ENCODE measurements at places on chromosomes 16 and 17.

GRCh38 chr16:3187798-3188674, at the start of gene OR1F1:
Gene OR1F1, plus strand, starts transcription at chr16:3188204.
- DNase-seq, result no peak

DNA sequence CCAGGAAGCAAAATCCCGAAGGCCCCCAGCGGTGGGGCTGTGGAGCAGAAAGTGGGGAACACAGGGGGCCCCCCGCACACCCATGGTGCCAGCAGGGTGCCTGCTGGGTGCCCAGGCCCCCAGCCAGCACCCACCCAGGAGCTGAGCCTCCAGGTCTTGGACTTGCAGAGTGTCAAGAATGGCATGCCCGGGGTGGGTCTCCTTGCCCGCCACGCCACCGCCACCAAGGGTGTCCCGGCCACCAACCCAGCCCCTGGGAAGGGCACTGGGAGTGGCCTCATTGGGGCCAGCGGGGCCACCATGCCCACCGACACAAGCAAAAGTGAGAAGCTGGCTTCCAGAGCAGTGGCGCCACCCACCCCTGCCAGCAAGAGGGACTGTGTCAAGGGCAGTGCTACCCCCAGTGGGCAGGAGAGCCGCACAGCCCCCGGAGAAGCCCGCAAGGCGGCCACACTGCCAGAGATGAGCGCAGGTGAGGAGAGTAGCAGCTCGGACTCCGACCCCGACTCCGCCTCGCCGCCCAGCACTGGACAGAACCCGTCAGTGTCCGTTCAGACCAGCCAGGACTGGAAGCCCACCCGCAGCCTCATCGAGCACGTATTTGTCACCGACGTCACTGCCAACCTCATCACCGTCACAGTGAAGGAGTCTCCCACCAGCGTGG, 6.5 kb downstream of the CBX2 start:
- no peak for DNase-seq

GRCh38 chr17:16383216-16383615, 2.3 kb downstream of the UBB start:
- DNase-seq, result no peak

DNA sequence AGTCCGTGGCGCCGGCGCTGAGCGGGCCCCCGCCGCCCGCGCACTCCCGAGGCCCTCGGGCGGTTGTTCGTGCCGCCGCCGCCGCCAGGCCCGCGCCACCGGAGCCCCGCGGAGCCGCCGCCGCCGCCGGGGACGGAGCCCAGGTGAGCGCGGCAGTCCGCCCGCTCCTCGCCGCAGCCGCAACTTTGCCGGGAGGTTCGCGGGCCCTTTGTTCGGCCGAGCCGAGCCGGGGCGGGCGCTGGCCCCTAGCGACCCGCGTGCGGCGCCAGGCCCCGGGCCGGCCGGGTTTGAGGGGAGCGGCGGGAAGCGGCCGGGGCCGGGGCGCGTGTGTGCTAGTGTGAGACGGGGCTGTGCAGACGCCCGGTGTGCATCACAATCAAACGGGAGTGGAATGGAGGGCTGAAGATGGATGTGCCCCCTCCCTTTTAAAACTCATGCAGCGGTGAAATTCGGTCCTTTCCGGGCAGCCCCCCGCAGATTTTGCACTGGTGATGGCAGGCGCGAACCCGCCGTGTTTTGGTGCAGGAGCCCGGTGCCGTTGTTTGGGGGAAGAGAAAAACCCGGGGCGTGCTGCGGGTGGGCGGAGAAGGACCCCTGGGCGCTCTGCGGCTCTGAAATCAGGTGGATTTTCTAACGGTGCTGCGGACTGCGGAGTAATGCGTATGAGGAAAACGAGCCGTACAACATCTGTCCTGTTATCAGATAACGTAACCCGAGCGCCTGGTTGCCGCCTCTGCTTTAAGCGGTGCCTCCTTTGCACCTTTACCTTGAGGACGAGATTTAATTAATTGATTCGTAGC, 823 bp downstream of the TNRC6C start:
- peak; percentile 20 for DNase-seq

DNA sequence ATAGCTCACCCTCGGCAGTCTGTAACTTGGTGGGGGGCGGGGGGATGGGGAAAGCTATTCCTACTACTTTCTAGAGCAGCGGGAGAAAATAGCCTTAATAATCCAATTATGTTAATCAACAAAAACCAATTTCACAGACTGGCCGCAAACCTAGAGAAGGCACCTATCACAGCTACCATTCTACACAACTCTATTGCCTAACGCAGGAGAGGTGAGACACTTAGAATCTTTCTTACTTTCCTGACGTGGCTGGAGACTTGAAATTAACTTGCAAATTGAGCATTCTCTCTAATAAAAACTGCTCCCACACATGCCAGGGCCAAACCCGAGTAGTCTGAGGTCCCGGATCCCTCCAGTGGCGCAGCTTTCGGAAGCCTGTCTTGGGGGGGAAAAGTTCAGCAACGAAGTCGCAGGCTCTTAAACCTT, 794 bp downstream of the SMG6 start:
- no peak for DNase-seq

DNA sequence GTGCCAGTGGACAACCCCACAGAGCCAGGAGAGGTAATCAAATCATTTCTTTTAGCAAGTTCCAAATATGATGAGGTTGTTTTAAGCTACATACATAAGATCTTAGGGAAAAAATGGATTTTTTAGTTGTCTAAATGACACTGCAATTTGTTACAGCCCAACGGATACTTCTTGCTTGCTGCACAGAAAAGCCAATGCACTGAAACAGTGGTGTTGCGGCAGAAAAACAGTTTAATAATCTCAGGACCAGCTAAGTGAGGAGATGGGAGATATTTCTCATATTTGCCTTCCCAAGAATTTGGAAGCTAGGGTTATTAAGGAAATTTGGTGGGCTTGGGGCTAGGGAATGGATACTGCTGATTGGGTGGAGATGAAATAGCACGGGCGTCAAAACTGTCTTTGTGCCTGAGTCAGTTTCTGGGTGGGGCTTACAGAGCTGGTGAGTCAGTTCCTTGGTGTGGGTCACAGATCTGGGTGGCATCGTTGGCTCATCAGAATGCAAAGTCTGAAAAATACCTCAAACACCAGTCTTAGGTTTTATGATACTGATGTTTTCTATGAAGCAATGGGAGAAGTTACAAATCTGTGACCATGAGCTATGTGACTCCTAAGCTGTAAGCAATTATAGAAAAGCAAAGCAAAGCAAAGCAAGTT, 255.4 kb downstream of the IRX3 start:
- no peak for DNase-seq

GRCh38 chr17:80260069-80260535, 550 bp upstream of the RNF213 start:
- peak; percentile 72 for DNase-seq

DNA sequence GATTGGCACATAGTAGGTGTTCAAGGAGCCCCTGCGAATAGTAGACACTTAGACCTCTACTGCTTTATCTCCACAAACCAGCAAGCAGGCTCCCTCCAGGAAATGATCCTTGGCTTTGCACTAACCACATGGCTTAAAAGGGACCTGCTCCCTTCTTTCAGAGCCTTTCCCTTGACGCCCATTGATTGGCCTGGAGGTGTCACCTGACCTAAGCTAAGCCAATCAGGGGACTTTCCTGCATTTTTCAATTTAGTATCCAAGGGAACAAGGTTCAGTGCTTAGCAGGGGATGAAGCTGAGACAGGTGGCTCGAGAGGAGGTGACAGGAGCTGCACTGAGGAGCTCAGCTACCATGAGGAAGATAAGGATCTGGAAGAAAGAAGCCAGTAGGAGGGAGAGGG, 52.8 kb downstream of the CLEC19A start:
- DNase-seq, result no peak

- no peak for DNase-seq
Measured at GRCh38 chr16:17423221-17423620, 47.5 kb downstream of the XYLT1 start.

DNA sequence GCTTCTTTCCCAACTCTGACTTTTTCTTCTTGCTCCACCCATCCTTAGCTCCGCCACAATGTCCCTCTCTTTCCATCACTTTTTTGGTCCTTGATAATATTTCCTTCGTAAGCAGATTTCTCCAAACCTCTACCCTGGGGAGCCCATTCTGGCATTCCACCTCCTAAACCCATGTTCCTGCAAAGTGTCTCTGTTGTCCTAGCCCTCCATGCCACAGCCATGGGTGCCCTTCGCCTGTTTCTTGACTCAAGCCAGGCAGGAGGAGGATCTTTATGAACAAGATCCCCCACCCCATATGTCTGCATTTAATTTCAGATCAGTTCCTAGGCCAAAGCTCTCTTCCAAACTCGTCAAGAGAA, 42.4 kb downstream of the GAS7 start:
- DNase-seq, result no peak

GRCh38 chr16:11263737-11264136, 5.4 kb downstream of the TNP2 start:
- DNase-seq, result no peak

GRCh38 chr17:14245002-14245401, 8.3 kb upstream of the CDRT15 start:
- DNase-seq, result no peak

- DNase-seq, result no peak
Measured at GRCh38 chr16:88045820-88046303, 94.6 kb downstream of the BANP start.

GRCh38 chr16:23304620-23305019, 2.5 kb downstream of the SCNN1B start:
- no peak for DNase-seq

GRCh38 chr17:45320931-45321461, 4.2 kb upstream of the MAP3K14 start:
- no peak for DNase-seq

DNA sequence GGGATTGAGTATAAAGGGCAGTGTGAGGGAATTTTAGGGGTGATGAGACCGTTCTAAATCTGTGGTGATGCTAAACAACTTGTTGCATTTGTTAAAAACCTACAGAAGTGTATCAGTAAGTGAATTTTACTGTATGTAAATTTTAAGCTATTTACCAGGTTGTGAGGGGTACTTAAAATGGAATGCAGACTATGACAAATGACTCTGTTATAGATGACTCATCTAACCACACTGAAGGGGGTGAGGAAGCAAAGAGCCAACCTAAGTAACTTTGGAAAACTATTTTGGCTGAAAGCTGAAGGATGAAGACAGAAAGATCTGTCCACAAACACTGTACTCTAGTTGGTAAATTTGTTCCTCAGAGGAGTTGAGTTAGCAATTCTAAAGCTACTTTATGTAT, 5.3 kb upstream of the MKS1 start:
- no peak for DNase-seq

DNA sequence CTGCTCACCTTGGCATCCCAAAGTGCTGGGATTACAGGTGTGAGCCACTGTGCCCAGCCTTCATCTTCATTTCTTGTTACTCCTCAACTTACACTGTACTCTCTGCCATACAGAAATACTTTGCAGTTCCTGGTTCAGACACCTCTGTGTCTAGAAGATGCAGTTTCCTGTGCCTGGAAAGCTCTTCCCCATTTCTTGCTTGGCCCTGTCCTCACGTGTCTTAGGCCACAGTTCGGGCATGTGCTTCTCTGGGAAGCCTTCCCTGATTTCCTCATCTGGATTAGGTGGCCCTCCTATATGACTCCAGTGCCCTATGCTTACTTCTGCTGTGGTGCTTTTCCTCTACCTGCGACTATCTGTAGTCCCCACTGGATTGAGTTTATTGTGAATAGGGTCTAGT, 26.5 kb upstream of the CDR2 start:
- no peak for DNase-seq

DNA sequence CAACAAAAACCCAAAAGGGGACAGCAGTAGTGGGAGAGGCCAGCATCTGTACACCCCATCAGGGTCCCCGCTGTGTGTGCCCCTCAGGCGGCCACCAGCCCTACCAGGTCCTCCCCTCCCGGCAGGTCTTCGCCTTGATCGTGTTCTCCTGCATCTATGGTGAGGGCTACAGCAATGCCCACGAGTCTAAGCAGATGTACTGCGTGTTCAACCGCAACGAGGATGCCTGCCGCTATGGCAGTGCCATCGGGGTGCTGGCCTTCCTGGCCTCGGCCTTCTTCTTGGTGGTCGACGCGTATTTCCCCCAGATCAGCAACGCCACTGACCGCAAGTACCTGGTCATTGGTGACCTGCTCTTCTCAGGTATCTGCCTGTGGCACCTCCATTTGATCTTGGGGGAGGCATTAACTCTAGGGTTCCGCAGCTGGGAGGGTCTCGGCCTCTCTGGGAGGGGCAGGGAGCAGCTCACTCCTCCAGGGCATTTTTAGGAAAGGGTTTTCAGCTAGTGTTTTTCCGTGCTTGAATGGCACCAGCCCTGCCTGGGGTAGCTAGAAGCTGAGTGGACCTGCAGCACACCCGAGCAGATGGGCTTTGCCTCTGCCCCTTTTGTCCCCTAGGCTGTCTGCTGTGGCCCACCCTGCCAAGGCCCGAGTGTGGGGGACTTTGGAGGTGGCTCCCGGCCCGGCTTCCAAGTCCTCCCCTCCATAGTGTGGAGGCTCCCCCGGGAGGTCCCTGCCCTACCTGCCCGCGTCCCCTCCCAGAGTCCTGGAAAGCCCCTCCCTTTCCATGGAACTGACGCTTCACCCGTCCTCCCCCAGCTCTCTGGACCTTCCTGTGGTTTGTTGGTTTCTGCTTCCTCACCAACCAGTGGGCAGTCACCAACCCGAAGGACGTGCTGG, 2.6 kb downstream of the SYNGR2 start:
- no peak for DNase-seq

GRCh38 chr17:37557482-37557881, 51.7 kb downstream of the SYNRG start:
- no peak for DNase-seq

GRCh38 chr16:65069065-65069464, 52.8 kb downstream of the CDH11 start:
- no peak for DNase-seq

- DNase-seq, result no peak
Measured at GRCh38 chr17:82948081-82948511, 108.3 kb upstream of the ZNF750 start.

GRCh38 chr17:30360086-30360808, 18.5 kb upstream of the CPD start:
- no peak for DNase-seq

DNA sequence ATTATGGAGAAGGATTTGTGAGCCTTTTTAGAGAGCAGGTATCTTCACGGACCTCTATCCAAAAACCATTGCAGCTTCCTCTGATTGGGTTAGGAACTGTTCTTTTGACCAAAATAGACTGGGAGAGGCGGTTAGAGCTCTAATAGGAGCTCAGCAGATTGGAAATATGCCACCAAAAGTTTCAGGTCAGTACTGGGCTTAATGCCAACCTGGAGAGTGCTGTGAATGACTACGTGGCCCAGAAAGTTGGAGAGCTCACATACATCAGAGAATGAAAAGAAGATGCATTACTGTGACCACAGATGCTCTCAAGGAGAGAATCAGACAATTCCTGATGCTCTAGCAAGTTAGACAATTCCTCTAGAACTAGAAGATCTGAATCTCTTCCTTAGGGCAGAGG, 86.5 kb downstream of the ABCA8 start:
- DNase-seq, result no peak

DNA sequence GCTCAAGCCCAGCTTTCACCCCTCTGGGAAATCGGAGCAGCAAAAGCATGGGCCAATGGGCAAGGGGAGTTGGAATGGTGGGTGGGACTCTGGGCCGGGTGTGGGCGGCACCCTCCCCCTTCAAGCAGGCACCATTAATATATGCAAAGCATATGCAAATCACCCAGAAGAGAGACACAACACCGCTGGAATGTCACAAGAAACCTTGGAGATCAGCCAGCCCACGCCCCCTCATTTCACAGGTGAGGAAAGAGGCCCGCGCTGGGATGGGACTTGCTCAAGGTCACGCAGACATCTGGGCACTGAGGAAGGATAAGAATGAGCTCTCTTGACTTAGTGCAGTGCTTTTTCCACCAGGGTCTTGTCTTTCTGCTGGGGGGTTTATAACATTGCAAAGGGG, 4.8 kb downstream of the SRCIN1 start:
- no peak for DNase-seq
